ENCODE measurements at places on chromosomes 11 and 22. TPM values are rescaled to one million over a fixed set of nuclear protein-coding genes. Genes with fewer than 3 reads are reported as not detected.

The LSP1 gene
- 7.4 TPM for total RNA-seq

The NAALAD2 gene
- total RNA-seq, result 1.1 TPM

GRCh38 chr11:4851033-4851432, 2.0 kb upstream of the OR51S1 start:
- H3K27ac ChIP-seq, result no peak overlapping the region
- no peak overlapping the region for H3K4me3 ChIP-seq
- peaks cover 23% of the 10 kb centered on the region for H3K27me3 ChIP-seq

GRCh38 chr11:34158661-34159060, 53.2 kb downstream of the NAT10 start:
- no peaks in the 10 kb centered on the region for H3K27me3 ChIP-seq
- H3K36me3 ChIP-seq, result peaks cover 3% of the 10 kb centered on the region
- H3K4me1 ChIP-seq, result peaks cover 5% of the 10 kb centered on the region
- H3K27ac ChIP-seq, result no peak overlapping the region
- no peak overlapping the region for H3K4me3 ChIP-seq
- no peak for DNase-seq

The FAT3 gene
- total RNA-seq, result 21.3 TPM

DNA sequence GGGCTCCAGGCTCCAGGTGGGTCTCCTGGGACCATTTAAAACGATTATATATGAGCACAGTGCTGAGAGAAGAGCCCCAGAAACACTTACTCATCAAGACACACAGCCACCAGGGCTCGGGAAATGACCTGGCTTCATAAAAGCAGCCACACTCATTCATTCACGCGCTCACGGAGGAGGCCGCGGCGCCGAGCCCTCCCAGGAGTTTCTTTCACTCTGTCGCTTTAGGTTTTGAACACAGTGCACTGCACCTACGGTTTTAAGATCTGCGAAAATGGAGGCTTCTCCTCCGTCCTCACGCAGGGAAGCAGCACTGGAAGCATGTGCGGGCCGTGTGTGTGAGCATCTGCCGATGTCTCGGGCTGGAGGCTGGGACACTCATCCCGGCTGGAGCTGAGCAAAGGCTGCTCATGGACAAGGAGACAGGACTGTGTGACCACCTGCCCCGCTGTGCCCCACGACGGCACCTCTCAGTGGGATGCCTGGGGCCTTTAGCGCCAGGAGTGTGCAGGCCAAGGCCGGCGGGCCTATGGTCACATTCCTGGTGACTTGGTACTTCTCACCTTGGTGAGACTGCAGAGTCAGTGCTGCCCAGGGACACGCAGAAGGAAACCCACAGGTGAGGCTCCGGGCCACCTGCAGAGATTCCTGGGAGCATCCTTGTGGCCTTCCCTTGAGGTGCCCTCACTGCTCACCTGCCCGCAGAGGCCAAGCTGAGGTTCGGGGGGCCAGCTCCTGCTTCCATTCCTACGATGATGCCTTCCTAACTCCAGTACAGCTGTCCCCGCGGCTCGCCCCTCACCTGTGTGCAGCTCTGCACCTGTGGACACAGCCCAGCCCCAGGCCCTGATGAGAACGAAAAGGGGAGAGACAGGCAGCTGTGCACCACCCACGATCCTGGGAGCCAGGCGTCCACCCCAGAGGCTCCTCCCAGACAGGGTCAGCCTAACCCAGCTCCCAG, 872.0 kb downstream of the BRD1 start:
- DNase-seq, result peak; percentile 86
- no peaks in the 10 kb centered on the region for H3K36me3 ChIP-seq
- no peaks in the 10 kb centered on the region for H3K4me1 ChIP-seq
- H3K27ac ChIP-seq, result no peak overlapping the region
- peaks cover 4% of the 10 kb centered on the region for H3K27me3 ChIP-seq

DNA sequence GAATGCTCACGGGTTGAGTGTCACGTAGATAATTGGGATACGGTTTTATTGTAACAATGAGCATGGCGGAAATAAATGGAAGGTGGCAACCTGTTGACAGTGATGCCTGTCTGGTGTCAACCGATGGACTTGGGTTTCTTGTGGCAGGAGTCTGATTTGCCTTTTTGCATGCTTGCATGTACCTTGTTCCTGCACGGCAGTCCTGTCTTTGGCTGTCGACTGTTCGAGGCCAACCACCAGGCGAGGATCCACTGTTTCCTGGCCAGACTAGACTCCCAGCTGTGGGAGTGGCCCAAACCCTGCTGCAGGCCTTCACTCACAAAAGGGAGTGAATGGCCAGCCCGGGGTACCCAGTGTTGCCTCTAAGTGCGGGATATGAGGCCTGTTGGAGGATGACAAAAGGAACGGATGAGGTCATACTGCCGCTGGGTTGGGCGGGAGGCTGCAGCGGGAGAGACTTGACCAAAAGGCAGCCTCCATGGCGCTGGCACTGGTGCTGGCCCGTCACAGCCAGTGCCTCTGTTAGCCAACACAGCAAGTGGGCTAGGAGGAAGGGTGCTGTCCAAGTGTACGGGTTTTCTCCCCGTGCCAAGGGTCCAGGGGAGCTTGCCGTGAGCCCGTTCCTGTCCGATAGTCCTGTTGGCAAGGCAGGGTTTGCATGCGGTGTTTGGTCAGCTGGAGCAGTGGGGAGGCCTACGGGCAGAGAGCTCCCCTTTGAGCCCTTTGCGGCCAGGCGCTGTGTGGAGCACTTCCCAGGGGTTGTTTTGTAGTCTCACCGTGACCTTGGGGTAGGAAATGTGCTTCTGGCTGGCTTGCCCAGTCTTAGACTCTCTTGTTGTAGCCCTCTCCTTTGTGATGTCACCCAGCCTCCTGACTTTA, 974 bp downstream of the DGCR8 start:
- peak overlapping the region; percentile 92 for H3K4me3 ChIP-seq
- peaks cover 52% of the 10 kb centered on the region for H3K4me1 ChIP-seq
- H3K36me3 ChIP-seq, result no peaks in the 10 kb centered on the region
- DNase-seq, result no peak
- peak overlapping the region; percentile 94 for H3K27ac ChIP-seq

GRCh38 chr11:13261591-13262061, 16.0 kb upstream of the BMAL1 start:
- no peaks in the 10 kb centered on the region for H3K27me3 ChIP-seq
- no peaks in the 10 kb centered on the region for H3K36me3 ChIP-seq
- peak overlapping the region; percentile 93 for H3K27ac ChIP-seq
- peak overlapping the region; percentile 20 for H3K4me3 ChIP-seq
- DNase-seq, result no peak
- peaks cover 44% of the 10 kb centered on the region for H3K4me1 ChIP-seq

DNA sequence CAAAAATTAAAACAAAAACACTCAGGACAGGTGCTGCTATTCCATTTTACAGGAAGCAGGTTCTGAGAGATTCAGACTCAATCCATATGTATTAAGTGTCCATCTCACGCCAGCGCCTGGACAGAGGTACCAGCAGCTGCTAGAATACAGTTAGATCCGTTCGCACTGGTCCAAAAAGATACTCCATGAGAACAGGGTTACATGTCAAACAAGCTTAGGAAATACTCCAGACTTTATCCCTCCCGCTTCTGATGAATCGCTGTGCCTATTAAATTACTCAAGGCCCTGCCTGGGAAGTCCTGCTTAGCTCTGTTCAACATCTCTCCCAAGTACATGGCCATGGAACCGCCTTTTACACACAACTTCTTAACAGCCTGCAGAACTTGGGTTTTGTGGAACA, 50.2 kb upstream of the SLC35C1 start:
- H3K27ac ChIP-seq, result peak overlapping the region; percentile 66
- peaks cover 46% of the 10 kb centered on the region for H3K4me1 ChIP-seq

DNA sequence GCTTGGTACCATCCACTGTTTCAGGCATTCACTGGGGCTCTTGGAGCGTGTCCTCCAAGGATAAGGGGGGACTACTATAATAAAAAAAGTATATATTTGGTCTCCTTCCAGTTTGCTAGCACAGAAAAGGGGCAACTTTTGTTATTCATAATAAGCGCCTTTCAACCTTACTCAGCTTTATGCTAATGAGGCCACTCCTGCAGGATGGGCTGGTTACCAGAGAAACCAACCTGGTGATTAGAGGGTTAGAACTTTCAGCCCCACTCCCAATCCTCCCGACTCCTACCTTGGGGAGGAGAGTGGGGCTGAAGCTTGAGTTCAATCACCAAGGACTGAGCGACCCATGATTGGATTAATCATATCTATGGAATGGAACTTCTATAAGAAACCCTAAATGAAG, 31.8 kb downstream of the PPFIBP2 start:
- no peaks in the 10 kb centered on the region for H3K27me3 ChIP-seq
- DNase-seq, result no peak
- H3K4me3 ChIP-seq, result no peak overlapping the region
- no peaks in the 10 kb centered on the region for H3K4me1 ChIP-seq

- H3K27ac ChIP-seq, result peak overlapping the region; percentile 60
- peak overlapping the region; percentile 10 for H3K4me3 ChIP-seq
- no peaks in the 10 kb centered on the region for H3K27me3 ChIP-seq
- peaks cover 30% of the 10 kb centered on the region for H3K4me1 ChIP-seq
- no peak for DNase-seq
- peaks cover 4% of the 10 kb centered on the region for H3K36me3 ChIP-seq
Measured at GRCh38 chr11:16001899-16002426, 354.4 kb downstream of the SOX6 start.

- no peak overlapping the region for H3K4me3 ChIP-seq
- peaks cover 49% of the 10 kb centered on the region for H3K4me1 ChIP-seq
- H3K27ac ChIP-seq, result peak overlapping the region; percentile 94
- no peak for DNase-seq
- H3K27me3 ChIP-seq, result no peaks in the 10 kb centered on the region
- H3K36me3 ChIP-seq, result no peaks in the 10 kb centered on the region
Measured at GRCh38 chr11:126637795-126638175, 282.3 kb downstream of the ST3GAL4 start.

GRCh38 chr11:9680028-9680427, 16.2 kb downstream of the SWAP70 start:
- H3K4me1 ChIP-seq, result peaks cover 33% of the 10 kb centered on the region
- H3K36me3 ChIP-seq, result no peaks in the 10 kb centered on the region
- DNase-seq, result no peak
- H3K4me3 ChIP-seq, result no peak overlapping the region

GRCh38 chr11:43963279-43963620, 20.8 kb downstream of the C11orf96 start:
- no peak for DNase-seq
- no peak overlapping the region for H3K27ac ChIP-seq
- H3K27me3 ChIP-seq, result peaks cover 8% of the 10 kb centered on the region
- H3K36me3 ChIP-seq, result peaks cover 4% of the 10 kb centered on the region
- no peak overlapping the region for H3K4me3 ChIP-seq

DNA sequence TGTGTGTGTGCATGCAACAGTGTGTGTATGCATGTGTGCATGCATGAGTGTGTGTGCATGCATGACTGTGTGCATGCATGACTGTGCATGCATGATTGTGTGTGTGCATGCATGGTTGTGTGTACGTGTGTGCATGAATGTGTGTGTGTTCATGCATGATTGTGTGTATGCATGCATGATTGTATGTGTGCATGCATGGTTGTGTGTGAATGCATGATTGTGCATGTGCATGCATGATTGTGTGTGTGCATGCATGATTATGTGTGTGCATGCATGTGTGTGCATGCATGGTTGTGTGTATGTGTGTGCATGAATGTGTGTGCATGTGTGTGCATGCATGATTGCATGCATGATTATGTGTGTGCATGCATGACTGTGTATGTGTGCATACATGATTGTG, 1052.0 kb downstream of the TBC1D22A start:
- DNase-seq, result no peak
- peaks cover 2% of the 10 kb centered on the region for H3K36me3 ChIP-seq
- peaks cover 12% of the 10 kb centered on the region for H3K27me3 ChIP-seq
- H3K27ac ChIP-seq, result no peak overlapping the region

The ALDH3B2 gene
- total RNA-seq, result not detected

The OR51B4 gene
- not detected for total RNA-seq

The OR52A1 gene
- total RNA-seq, result not detected

DNA sequence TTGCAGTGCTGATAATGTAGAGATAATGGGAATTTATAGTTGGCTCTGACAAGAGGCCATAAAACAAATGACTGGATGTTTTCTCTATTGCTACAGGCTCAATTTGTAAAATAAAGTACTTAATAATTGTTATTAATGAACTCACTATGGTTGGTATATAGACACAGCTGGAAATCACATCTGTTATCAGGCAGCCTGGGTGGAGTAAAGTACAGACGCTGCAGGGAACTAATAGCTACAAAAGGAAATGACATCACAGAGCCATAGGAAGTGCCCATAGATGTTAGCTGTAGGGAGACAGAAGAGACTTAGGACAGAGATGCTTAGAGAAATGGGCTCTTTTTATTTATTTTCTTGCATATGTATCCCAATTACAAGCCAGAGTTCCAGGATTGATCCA, 81.0 kb upstream of the SNX19 start:
- H3K27ac ChIP-seq, result no peak overlapping the region
- no peaks in the 10 kb centered on the region for H3K27me3 ChIP-seq
- no peaks in the 10 kb centered on the region for H3K36me3 ChIP-seq
- H3K4me1 ChIP-seq, result peaks cover 26% of the 10 kb centered on the region
- DNase-seq, result no peak

DNA sequence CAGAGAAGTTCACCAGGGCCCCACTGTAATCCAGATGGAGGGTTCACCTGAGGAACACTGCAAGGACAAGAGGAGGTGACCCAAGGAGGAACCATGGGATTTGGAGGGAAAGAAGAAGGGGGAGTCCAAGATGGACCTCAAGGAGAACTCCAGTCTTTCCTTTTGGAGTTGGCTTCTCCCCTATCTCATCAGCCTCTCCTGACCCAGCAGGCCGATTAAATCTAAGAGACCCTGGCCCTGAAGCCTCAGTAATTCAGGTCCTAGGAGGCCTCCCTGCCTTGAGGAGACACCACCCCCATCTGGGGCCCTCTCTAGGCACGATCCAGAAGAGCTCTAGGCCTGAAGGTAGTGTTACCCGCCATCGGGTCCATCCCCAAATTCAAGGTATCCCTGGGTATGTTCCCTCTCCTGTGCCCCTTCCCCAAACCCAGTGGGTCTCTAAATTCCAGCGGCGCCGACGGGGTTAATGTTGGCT, 15.1 kb upstream of the DGKZ start:
- no peak for DNase-seq
- H3K4me3 ChIP-seq, result peak overlapping the region; percentile 43
- H3K27ac ChIP-seq, result no peak overlapping the region
- H3K27me3 ChIP-seq, result peaks cover 11% of the 10 kb centered on the region
- peaks cover 34% of the 10 kb centered on the region for H3K4me1 ChIP-seq

GRCh38 chr11:13094930-13095687, 86.0 kb downstream of the RASSF10 start:
- H3K27me3 ChIP-seq, result peaks cover 1% of the 10 kb centered on the region
- no peak overlapping the region for H3K27ac ChIP-seq
- H3K4me1 ChIP-seq, result no peaks in the 10 kb centered on the region
- no peak for DNase-seq
- no peak overlapping the region for H3K4me3 ChIP-seq

The MS4A7 gene
- total RNA-seq, result not detected

DNA sequence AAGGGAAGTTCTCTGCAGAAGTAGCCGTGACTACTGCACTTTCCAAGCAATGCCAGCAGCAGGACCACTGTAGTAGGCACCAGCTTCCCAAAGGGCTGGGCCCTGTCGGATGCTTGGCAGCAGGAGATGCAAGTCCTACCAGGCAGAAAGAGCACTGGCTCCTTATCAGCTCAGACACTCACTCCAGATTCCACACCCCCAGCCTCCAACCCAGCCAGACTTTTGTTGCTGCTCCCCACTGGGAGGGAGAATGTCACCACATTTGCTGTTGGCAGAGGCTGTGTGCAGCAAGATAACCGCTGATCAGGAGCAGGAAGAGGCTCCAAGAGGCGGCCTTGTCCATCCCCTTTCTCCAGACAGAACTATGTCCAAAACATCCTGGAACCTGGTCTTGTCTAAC, 118.7 kb downstream of the C11orf58 start:
- no peak overlapping the region for H3K27ac ChIP-seq
- H3K4me1 ChIP-seq, result no peaks in the 10 kb centered on the region
- H3K27me3 ChIP-seq, result peaks cover 3% of the 10 kb centered on the region
- no peaks in the 10 kb centered on the region for H3K36me3 ChIP-seq

- peak; percentile 86 for DNase-seq
- H3K36me3 ChIP-seq, result peaks cover 2% of the 10 kb centered on the region
- peaks cover 8% of the 10 kb centered on the region for H3K4me1 ChIP-seq
- H3K4me3 ChIP-seq, result no peak overlapping the region
- H3K27ac ChIP-seq, result no peak overlapping the region
Measured at GRCh38 chr22:50700387-50701075, 27.9 kb downstream of the SHANK3 start.
